Putamen (tissue), 1 donor: ENCODE measurements at places on chromosomes 16 and 17.

GRCh38 chr16:49663081-49664065 is 192.5 kb downstream of the ZNF423 start:
- no peak for DNase-seq

GRCh38 chr16:46812781-46813540 is 18.0 kb downstream of the C16orf87 start:
- no peak for DNase-seq

- no peak for DNase-seq
Measured at GRCh38 chr17:50520483-50520882, 12.1 kb upstream of the EPN3 start.

- peak; percentile 55 for DNase-seq
Measured at GRCh38 chr17:67218385-67218950, 26.5 kb downstream of the HELZ start.

DNA sequence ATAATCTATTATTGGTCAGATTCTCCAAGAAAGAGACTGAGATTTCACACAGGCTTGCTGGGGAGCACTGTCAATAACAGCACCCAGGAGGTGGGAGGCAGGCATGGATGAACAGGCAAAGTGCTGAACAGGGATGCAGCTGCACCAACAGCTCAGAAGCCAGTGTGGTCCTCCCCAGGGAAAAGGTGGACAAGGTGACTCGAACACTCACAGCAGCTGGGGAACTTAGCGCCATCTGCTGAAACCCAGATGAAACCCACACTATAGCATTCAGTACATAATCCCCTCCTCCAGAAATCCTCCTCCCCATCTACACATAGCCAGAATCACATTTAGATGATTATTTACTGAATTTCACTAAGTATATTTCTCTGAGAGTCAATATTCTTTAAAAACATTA is 255.2 kb upstream of the WSB1 start:
- no peak for DNase-seq

DNA sequence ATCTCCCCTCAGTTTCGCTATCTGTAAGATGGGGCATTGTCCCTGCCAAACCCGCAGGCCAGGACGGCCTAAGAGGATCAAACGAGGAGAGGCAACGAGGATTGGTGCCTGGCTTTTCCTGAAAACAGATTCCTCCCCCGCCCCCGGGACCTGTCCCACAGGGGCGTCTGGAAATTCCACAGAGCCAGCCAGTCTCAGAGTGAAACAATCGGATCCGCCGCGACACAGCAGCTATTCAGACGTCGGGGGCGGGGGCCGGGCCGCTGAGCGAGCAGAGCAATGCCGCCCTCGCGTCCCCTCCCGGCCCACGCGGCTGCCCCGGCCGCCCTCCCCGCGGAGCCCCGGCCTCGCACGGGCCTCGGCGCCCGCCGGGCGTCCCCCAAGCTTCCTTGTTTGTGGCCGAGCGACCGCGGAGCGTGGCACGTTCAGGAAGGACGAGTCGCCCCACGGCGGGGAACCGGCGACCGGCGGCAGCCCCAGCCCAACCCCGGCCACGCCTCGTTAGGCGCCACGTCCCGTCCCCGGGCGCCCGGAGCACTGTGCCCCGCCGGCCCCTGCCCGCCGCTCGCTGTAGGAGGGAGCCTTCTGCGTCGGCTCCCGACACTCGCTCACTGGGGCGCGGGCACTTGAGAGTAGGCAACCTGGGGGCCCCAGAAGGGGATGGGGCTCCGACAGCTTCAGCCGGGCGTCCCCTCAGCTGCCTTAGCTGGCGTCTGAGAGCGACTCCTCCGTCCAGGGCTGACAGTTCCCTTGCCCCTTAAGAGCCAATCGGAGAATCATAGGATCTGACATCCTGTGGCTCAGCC is 29.6 kb upstream of the PHOSPHO1 start:
- DNase-seq: no peak

- DNase-seq: no peak
Measured at GRCh38 chr17:49637050-49637449, 40.8 kb downstream of the SPOP start.

GRCh38 chr17:57522042-57523005 is 222.8 kb downstream of the CCDC182 start:
- no peak for DNase-seq

- no peak for DNase-seq
Measured at GRCh38 chr17:17355426-17355825, 52.3 kb downstream of the NT5M start.

DNA sequence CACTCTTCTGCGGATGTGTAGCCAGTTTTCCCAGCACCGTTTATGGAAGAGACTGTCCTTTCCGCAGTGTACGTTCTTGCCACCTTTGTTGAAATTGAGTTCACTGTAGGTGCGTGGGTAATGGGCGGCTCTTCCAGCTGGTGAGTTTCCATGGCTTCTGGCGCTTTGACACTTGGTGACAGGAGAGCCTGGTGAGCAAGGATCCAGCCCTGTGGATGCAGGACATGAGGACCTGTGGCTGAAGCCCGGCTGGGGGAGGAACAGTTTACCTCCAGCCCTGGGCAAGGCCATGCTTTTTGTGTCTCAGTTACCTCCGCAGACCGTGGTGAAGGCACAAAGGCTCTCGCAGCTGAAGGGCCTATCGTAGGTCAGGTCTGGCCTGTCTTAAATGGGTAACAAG is 166.5 kb downstream of the LAT start:
- DNase-seq: no peak

DNA sequence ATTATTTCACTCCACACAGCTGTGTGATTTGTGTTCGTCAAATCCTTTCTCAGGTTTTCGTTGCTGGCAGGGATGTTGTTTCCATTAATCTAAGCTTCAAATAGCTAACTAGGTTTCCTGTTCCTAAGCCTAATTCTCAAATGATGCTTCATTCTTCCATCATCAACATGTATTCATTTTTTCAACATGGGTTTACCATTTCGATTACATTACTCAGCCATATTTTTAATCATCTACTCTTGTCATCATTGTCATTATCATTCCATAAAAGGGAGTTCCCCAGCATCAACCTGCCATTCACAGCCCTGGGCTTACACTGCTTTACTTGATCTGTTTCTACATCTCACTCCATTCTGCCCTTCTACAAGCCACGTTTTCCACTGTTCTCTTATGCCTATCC is 33.3 kb upstream of the ANKFN1 start:
- no peak for DNase-seq

DNA sequence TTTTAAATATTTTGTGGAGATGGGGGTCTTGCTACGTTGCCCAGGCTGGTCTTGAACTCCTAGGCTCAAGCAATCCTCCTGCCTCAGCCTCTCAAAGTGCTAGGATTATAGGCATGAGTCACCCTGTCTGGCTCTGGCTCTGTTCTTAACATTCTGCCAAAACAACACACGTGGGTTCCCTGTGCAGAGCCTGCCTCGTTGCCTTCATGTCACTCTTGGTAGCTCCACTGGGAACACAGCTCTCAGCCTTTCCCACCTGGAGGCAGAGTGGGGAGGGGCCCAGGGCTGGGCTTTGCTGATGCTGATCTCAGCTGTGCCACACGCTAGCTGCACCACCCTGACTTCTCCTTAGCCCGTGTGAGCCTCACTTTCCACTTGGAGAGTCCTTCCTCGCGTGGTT is 19.3 kb downstream of the CRISPLD2 start:
- DNase-seq: no peak

- no peak for DNase-seq
Measured at GRCh38 chr16:30369091-30369937, 980 bp downstream of the TBC1D10B start.

DNA sequence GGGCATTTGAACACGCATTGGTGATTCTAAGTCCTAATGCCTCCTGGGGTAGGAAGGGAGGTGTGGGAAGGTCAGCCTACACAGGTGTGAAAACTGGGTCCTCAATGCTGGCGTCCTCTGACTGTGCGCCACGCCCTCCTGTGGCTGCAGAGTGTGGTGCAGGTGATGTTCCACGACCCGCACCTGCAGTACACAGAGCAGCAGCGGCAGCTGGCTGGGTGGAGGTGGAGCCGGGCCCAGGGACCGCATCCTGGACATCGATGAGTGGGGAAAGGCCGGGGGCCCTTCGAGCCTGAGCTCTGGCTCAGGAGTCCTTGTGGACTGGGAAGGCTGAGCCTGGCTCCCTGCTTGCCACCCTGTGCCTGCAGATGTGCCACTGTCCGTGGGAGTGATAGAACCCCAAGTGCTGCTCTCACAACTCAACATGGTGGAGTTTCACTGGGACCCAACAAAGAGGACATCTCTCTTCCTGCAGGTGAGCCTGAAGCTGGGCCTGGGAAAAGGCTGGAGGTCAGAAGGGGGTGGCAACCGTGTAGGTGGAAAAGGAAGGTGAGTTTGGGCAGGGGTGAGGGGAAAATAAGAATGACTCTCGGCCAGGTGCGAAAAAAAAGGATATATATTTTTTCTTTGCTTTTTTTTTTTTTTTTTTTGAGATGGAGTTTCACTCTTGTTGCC is 14.0 kb upstream of the STAC2 start:
- no peak for DNase-seq

DNA sequence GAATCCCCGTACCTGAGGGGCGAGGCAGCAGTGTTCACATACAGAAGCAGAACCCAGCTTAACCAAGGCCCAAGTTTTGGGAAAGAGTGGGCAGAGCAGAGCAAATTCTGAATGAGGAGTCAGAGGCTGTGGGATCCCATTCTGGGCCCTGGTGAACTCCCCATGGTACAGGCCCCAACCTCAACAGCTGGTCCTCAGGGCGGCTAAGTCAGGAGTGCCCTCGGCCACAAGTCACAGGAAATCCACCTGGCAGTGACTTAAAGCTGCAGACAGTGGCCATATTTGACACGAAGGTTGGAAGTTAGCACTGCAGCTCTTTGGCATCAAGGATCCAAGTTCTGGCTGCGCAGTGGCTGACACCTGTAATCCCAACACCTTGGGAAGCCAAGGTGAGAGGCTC is 237.1 kb downstream of the PARN start:
- no peak for DNase-seq

GRCh38 chr17:1573932-1574696 is 11.5 kb upstream of the PITPNA start:
- DNase-seq: peak; percentile 65

DNA sequence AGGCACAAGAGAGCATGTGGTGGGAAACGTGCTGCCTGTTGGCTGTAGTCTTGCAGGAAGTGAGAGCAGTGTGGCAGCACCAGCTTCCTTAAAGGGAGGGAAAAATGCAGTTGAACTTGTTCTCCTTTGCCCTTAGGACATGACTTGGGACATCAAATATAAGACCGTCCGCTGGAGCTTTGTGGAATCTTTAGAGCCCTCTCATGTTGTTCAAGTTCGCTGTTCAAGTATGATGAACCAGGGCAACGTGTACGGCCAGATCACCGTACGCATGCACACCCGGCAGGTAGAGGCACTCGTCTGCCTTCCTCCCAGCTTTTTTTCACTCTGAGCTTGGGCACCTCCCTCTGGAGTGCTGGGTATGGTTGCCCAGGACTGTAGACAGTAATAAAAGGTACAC is 23.3 kb downstream of the GPR179 start:
- no peak for DNase-seq

GRCh38 chr17:45298546-45299285 is 18.1 kb downstream of the MAP3K14 start:
- DNase-seq: no peak

GRCh38 chr17:73271072-73271471 is 9.4 kb upstream of the CPSF4L start:
- DNase-seq: no peak

- DNase-seq: no peak
Measured at GRCh38 chr16:89198417-89199240, 1.7 kb downstream of the SLC22A31 start.

DNA sequence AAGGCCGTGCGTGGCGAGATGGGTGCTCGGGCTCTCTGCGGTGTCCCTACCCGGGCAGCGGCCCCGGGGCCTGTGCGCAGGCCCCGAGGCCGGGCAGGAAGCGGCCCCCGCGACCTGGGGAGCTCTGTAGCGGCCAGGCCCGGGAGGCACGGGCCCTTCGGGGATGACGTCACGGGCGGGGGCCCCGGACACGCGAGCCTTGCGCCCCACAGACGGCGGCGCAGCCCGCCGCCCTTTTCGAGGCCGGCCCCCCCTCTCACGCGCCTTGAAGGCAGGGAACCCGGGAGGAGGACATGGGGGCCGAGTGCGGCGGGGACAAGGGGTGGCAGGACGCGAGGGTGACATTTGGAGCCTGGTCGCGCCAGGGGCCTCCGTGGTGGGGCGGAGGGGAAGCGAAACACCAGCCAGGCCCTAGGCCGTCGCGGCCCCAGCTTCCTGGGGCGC is 1.1 kb downstream of the RAI1 start:
- DNase-seq: peak; percentile 47

- DNase-seq: no peak
Measured at GRCh38 chr17:65774787-65775186, 213.3 kb upstream of the AXIN2 start.

- no peak for DNase-seq
Measured at GRCh38 chr16:54821731-54822130, 108.9 kb upstream of the IRX5 start.

DNA sequence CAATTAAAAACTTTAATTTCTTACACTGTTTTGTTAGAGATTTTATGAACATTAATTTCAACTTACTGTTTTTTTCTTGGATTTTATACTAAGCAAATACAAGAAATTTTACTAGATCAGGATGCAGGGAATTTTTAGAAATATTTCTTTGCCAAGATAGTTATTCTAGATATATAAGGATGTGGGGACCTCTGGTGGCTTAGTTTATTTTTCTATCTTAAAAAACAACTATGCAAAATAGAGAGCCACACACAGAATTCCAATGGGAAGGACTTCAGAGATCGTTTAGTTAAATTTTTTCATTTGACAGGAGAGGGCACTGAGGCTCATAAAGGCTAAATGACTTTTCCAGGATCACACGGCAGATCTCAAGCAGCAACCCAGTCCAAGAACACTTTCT is 23.0 kb upstream of the CAPNS2 start:
- peak; percentile 39 for DNase-seq

- DNase-seq: no peak
Measured at GRCh38 chr17:72456075-72456474, 335.3 kb downstream of the SOX9 start.

DNA sequence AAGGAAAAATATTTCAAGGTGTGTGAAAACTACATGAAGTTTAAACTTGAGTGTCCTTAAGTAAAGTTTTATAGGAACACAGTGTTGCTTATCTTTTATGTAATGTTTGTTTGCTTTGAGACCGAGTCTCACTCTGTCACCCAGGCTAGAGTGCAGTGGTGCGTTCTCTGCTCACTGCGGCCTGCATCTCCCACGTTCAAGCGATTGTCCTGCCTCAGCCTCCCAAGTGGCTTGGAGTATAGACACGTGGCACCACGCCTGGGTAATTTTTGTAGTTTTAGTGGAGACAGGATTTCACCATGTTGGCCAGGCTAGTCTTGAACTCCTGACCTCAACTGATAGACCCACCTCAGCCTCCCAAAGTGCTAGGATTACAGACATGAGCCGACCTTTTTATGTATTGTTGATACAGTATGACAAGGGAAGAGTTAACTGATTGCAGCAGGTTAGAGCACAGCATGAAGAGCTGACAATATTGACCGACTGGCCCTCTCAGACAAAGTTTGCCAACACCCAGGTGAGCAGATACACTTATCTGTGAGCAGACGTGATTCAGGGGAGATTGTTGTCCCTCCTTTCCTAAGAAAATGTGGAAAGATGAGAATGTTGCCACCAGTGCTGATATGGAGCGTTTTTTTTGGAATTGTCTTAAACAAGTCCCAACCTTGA is 373.7 kb downstream of the WWOX start:
- DNase-seq: no peak

GRCh38 chr17:39845052-39845846 is 18.9 kb downstream of the IKZF3 start:
- DNase-seq: no peak
